ENCODE measurements at places on chromosomes 12 and 14. TPM values are rescaled to one million over a fixed set of nuclear protein-coding genes. Genes with fewer than 3 reads are reported as not detected.
A peak's percentile ranks its signal among the peaks of the same experiment; 100 is the strongest.

Gene MAP1LC3B2
- not detected for total RNA-seq

Gene ART4
- total RNA-seq = 0.57 TPM

Gene POTEM
- total RNA-seq = not detected

Gene RNF10
- 133 TPM for total RNA-seq

Gene STAB2
- 0.25 TPM for total RNA-seq

Gene OR6C2
- total RNA-seq = not detected

GRCh38 chr12:31220061-31220460, 105.9 kb downstream of the SINHCAF start:
- DNase-seq = no peak

GRCh38 chr12:131965073-131965472, 15.3 kb downstream of the EP400 start:
- DNase-seq = no peak

- peak; percentile 69 for DNase-seq
Observed at GRCh38 chr14:99576304-99576703, 27.7 kb downstream of the CCDC85C start.

DNA sequence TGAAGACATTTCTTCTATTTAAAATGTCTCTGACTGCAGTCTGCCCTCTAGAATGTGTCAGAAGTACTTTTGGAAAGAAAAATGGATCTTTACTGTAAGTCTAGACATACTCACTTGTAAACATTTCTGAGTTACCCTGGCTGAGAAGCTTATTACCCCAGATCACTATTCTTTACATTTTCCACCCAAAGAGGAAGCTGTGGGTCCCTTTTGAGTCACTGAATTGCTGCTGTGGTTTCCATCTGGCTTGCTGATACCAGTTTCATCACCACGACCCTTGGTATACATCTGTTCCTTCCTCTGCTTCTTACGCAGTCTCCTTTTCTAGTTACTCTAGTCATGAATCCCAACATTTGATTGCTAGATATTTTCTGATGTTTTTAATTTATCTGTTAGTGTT, 20.2 kb upstream of the CLEC4D start:
- DNase-seq = no peak

DNA sequence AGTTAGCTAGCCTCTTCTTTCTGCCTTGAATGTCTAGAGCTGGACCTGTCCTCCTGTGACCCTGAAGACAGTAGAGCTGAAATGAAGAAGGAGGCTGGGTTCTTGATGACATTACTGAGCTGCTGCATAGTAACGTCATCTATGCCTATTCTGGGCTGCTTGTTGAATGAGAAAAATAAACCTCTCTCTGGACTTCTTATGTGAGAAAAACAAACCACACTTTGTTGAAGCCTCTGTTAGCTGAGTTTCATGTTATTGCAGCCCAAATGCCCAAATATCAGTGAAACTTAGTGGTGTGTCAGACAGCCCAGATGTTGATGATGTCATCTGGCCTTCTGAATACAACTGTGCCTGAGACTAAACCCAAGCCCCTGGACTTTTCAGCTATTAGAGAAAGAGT, 67.0 kb upstream of the MAX start:
- no peak for DNase-seq

DNA sequence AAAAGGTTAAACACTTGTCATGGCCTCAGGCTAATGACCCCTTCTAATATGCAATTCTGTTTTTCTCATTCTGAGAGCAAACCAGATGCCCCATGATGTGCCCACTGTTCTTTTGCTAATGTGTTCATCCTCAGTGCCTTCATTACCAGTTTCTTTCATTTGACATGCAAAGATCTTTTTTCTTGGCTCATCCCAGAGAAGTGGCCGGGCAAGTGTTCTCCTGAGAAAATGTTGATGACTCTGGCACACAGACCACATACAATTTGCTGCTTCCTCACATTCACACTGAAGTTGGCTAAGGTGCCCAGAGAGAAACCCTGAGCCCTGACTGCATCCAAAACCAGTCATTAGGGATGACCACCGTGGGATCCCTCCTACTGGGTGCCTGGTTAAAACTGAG, 833.3 kb downstream of the DIO2 start:
- no peak for DNase-seq

DNA sequence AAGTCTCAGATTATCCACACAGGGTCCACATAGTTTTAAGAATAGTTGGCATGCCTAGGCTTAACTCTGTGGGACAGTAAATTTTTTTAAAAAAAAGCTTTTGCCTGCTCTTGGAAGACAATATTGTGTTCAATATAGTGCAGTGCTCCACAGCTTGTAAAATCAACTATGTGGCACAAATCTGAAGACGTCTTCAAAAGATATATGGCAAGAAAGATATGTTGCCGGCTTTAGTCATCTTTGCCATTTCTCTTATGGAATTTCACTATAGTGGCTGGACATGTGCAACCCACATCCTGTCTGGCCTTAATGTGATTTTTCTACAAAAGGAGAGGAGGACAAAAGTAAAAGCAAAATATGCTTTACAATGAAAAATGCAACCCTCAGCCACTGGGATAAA, 90.5 kb downstream of the MGST1 start:
- DNase-seq = no peak

GRCh38 chr12:53427905-53428594, 4.4 kb downstream of the AMHR2 start:
- DNase-seq = peak; percentile 41

- DNase-seq = no peak
Observed at GRCh38 chr14:21617614-21618013, 17.1 kb downstream of the OR10G2 start.

DNA sequence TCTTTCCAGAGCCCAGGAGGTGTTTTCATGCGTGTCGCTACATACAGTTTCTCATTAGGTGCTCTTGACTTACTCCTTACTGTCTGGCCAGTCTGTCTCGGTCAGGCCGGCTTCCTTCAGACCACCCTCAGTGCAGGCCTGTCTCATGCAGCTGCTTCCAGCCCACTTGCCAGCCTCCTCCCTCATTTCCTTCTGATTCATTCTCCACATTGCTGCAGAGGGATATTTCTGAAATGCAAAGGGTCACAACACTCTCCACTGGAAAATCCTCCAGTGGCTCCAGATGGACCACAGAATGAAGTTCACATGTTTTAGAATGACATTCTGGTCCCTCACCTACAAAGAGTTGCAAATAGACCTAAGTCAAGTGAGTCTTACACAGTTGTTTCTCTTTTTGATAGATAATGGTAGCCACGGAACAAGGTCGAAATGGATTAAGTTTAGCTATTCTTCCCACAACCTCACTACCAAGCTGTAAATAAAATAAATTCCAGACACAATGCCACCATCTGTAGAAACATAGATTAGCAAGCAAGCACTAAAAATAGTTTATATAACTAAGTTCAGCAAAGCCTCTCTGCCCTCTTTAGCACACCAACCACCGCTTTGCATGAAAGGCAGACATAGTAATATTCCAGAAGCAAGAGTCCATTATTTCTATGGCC, 146.9 kb downstream of the ESR2 start:
- DNase-seq = no peak

- DNase-seq = no peak
Observed at GRCh38 chr12:124673801-124674617, 106.6 kb upstream of the NCOR2 start.
